ENCODE measurements at places on chromosomes 6 and 20.

GRCh38 chr6:15825332-15825930 lies 162.6 kb upstream of the DTNBP1 start:
- no peak for DNase-seq

- no peak for DNase-seq
Measured at GRCh38 chr6:109165392-109165974, 70.2 kb downstream of the CEP57L1 start.

GRCh38 chr20:51217347-51218045 lies 194.6 kb upstream of the KCNG1 start:
- DNase-seq = no peak

DNA sequence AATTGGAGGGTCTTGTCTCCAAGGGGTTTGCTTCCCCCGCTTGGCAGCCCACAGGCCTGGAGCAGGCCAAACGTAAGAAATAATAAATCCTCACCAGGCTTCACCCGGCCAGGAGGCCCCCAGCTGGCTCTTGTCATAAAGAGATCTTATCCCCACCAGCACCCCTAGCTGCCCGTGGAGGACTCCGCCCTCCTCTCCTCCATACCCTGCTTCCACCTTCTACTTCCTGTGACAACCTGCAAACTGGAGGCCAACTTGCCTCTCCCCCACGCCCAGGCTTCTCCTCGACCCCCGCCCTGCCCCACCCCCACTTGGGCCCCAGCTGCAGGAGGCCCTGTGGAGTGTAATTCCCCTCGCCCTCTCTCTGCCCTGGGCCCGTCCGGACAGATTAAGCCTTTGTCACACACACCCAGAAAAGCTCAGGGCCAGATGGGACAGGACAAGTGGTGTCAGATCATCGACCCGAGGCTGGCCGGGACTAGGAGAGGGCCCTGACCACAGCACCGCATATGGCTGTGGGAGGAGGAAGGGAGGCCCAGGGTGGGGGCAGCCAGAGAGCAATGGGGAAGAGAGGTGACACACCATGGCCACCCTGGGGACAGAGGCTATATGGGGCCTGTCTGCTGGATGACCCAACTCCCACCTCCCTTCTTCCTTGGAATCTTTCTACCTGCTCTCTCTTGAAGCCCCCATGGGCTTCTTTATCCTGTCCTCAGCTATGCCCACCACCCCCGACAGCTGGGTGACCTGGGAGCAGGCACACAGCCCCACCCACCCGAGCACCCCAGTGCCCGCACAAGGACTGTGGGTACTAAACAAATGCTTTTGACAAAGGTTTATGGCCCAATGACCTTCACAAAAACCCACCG lies 3.9 kb downstream of the NOL4L start:
- no peak for DNase-seq

GRCh38 chr20:57205606-57206219 lies 60.7 kb downstream of the BMP7 start:
- DNase-seq = no peak

- no peak for DNase-seq
Measured at GRCh38 chr6:122109075-122109474, 290.4 kb upstream of the HSF2 start.

Data from activated CD4-positive, CD25-positive, alpha-beta regulatory T cell (primary cell).